ENCODE measurements at places on chromosomes 3 and 15. TPM values are rescaled to one million over a fixed set of nuclear protein-coding genes. Genes with fewer than 3 reads are reported as not detected.

DNA sequence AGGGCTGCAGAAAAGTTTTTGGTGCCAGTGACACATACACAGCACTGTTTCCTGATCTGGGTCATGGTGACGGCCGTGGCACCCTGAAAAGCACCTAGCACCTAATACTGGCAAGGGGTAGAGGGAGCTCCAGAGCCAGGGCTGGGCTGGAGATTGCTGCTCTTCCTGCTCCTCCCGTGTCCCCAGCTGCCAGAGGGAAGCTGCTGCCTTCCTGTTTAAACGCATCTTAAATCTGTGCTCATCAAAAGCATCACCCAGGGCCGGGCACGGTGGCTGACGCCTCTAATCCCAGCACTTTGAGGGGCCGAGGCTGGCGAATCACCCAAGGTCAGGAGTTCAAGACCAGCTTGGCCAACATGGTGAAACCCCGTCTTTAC is 156.7 kb upstream of the MEF2A start:
- H3K4me3 ChIP-seq: no peak overlapping the region
- DNase-seq: peak; percentile 94
- no peak overlapping the region for H3K27ac ChIP-seq
- H3K4me1 ChIP-seq: peaks cover 15% of the 10 kb centered on the region
- H3K36me3 ChIP-seq: no peaks in the 10 kb centered on the region
- no peaks in the 10 kb centered on the region for H3K27me3 ChIP-seq

DNA sequence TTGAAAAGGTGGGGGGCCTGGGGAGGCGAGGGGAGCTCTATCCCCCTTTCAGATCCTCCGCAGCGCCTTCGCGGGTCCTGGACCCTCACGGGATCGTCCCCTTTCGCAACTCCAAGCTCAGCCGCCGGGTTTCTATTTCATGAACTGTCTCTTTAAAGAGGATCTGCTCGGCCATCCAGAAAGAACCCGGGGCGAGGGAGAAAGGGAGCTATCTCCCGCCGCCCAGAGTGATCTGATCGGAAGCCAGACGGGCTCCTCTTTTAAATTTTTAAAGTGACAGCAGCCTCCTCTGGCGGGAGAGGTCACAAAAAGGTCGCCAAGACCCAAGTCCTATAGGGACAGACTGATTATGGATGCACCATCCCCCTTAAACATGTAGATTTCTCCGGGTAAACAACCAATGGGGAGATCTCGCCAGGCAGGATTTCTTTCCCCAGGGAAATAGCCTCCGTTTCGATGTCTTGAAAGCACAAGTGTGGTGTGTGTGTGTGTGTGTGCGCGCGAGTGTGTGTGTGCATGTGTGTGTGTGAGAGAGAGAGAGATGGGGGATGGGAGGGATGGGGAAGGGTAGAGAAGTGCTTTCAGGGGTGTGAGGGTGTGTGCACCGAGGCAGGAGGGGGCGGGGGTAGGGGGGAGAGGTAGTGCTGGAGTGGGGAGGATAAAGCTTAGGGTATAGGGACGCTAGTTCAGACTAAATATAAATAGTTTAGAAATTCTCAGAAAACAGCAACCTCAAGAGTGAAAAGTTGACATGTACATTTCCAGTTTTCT is 516.1 kb downstream of the MECOM start:
- H3K27ac ChIP-seq: peak overlapping the region; percentile 51
- H3K4me3 ChIP-seq: peak overlapping the region; percentile 86
- H3K27me3 ChIP-seq: peaks cover 39% of the 10 kb centered on the region
- H3K4me1 ChIP-seq: peaks cover 2% of the 10 kb centered on the region
- no peaks in the 10 kb centered on the region for H3K36me3 ChIP-seq

DNA sequence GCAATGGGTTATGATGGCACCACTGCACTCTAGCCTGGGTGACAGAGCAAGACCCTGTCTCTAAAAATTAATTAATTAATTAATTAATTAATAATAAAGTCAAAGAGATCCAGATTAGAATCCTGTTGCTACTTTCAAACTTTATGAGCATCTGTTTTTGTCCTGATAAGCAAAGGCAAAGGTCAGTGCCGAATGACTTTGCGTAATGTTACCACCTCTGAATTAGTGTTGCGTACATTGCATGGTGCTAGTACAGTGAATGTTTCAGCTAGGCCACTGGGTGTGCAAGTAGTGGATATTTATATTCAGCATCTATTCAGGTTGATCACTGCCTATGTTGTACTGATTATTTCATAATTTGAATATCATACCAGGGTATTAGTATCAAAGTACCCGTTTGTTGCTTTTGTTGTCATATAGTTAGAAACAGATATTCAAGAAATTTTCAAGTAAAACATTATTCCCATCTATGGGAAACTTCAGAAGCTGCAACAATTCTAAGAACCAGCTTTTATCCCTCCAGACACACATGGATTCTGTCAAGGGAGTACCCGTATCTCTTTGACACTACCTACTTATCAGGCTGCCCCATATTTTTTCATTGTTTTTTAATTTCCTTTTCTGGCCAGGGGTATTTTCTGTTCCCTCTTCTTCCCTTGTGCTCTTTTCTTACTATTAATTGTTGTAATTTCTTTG is 127.1 kb upstream of the GRM7 start:
- no peak overlapping the region for H3K27ac ChIP-seq
- H3K27me3 ChIP-seq: no peaks in the 10 kb centered on the region
- DNase-seq: no peak
- no peak overlapping the region for H3K4me3 ChIP-seq

GRCh38 chr3:177904621-177905020 is 631.6 kb upstream of the KCNMB2 start:
- H3K4me1 ChIP-seq: peaks cover 38% of the 10 kb centered on the region
- H3K27me3 ChIP-seq: no peaks in the 10 kb centered on the region

GRCh38 chr3:184238246-184238818 is 8.9 kb downstream of the VWA5B2 start:
- peak; percentile 73 for DNase-seq
- peaks cover 12% of the 10 kb centered on the region for H3K36me3 ChIP-seq
- peaks cover 3% of the 10 kb centered on the region for H3K27me3 ChIP-seq
- no peak overlapping the region for H3K27ac ChIP-seq
- H3K4me1 ChIP-seq: no peaks in the 10 kb centered on the region
- no peak overlapping the region for H3K4me3 ChIP-seq

- H3K27ac ChIP-seq: no peak overlapping the region
- no peak overlapping the region for H3K4me3 ChIP-seq
- H3K27me3 ChIP-seq: no peaks in the 10 kb centered on the region
- peak; percentile 13 for DNase-seq
- peaks cover 7% of the 10 kb centered on the region for H3K4me1 ChIP-seq
Measured at GRCh38 chr3:177071496-177072156, 125.7 kb downstream of the TBL1XR1 start.

CHCHD6 gene
- 13.0 TPM for total RNA-seq

ACKR2 gene
- not detected for total RNA-seq
